Hematopoietic multipotent progenitor cell treated with erythropoietin and hydrocortisone succinate and interleukin-3 and kit ligand, for 15 days (in vitro differentiated cells): ENCODE measurements at places on chromosomes 3 and 15.

- DNase-seq: no peak
Observed at GRCh38 chr3:160027541-160028195, 39.0 kb downstream of the IL12A start.

GRCh38 chr3:75294124-75294523 lies 370.0 kb upstream of the FRG2C start:
- DNase-seq: peak; percentile 2

DNA sequence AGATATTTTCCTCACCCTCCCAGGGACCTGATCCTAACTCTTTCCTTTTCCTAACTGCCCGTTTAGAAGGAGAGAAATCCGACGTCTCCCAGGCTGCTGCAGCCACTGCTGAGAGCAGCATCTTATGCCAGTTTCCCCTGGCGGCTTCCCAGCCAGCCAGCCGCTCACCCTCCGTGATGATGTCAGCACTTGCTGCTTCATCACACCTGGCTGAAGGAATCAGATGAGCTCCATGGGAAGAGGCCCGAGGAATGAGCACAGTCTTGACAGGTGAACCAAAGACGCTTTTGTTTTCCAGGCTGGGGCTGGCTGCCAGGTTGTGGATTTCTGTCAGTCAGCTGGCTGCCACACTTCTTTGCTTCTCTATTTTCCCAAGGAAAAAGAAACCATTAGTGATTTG lies 445.1 kb upstream of the RBMS3 start:
- no peak for DNase-seq

- DNase-seq: no peak
Observed at GRCh38 chr3:122099255-122099654, 44.1 kb downstream of the CD86 start.

DNA sequence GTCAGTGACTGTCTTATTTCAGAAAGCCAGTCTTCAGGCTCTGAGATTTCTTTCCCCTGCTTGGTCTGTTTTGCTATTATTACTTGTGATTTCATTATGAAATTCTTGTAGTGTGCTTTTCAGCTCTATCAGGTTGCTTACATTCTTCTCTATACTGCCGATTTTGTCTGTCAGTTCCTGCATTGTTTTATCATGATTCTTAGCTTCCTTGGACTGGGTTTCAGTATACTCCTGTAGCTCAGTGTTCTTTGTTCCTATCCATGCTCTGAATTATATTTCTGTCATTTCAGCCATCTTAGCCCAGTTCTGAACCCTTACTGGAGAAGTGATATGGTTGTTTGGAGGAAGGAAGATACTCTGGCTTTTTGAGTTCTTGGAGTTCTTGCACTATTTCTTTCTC lies 40.5 kb downstream of the CEP63 start:
- no peak for DNase-seq

- no peak for DNase-seq
Observed at GRCh38 chr15:36595611-36596010, 16.2 kb downstream of the CDIN1 start.

DNA sequence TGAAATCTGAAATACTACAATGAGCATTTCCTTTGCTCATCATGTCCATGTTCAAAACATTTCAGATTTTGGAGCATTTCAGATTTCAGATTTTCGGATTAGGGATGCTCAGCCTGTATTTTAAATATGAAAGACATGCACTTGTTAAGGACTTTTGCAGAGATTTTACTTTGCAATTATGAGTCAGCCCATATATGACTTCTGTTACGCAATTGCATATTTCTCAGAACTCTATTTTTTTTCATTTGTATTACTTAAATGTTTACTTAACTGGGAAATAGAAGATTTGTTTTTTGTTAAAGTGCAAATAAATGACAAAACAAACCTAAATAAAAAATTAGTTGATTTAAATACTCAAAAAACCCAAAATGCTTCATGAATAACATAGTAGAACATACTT lies 376.2 kb downstream of the ZBTB20 start:
- DNase-seq: no peak

- no peak for DNase-seq
Observed at GRCh38 chr3:78565712-78566111, 1202.1 kb downstream of the ROBO1 start.

DNA sequence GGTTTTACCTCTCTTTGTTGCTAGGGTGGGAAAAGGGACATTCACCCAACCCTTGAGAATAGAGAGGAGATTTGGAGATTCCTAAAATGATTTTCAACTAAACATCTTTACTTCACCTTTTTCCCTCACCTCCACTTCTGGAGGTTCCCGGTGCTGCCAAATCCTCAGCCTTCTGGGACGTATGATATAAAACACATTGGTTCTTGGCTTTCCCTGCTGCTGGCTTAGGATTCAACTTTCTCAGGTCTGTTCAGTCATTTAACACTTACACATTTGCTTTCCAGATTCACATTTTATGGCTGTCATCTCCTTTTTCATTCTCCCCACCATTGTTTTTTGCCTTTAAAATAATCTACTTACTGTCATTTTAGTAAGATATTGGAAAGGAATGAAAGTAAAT lies 106.6 kb downstream of the PIK3R4 start:
- no peak for DNase-seq

DNA sequence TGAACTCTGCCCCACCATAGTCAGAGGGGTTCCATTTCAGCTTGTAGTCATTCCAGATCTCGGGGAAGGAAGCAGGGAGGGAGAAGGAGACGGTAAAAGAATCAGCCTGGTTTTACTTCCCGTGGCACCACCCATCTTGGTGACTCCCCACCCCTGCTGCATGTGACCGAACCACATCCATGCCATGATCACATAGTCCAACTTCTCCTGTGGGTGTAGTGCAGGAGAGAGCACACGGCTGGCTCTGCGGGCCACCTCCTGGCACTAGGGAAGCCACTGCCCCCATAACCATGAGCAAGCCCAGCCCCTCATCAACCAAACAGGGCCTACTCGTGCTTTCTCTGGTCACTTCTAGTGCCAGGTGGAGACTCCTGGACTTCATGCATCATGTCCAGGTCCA lies 3.7 kb downstream of the CHRNA3 start:
- DNase-seq: no peak

GRCh38 chr15:61393524-61393923 lies 164.4 kb upstream of the RORA start:
- no peak for DNase-seq

DNA sequence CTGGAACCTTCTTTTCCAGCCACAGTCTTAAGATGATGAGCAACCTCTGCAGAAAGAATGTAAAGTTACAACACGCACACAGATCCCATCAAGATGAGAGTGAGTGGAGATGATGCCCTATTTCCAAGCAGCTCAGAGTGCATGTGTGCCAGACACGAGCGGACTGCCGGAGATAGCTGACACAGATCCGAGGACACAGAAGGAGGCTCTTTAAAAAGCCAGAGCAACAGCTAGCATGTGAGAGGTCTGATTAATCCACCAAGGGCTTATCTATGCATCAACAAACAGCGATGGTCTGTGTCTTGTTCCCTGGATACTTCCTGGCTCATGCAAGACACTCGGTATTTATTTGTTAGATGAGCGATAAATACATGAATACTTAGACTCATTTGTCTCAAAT lies 128.6 kb upstream of the DLG1 start:
- DNase-seq: no peak

DNA sequence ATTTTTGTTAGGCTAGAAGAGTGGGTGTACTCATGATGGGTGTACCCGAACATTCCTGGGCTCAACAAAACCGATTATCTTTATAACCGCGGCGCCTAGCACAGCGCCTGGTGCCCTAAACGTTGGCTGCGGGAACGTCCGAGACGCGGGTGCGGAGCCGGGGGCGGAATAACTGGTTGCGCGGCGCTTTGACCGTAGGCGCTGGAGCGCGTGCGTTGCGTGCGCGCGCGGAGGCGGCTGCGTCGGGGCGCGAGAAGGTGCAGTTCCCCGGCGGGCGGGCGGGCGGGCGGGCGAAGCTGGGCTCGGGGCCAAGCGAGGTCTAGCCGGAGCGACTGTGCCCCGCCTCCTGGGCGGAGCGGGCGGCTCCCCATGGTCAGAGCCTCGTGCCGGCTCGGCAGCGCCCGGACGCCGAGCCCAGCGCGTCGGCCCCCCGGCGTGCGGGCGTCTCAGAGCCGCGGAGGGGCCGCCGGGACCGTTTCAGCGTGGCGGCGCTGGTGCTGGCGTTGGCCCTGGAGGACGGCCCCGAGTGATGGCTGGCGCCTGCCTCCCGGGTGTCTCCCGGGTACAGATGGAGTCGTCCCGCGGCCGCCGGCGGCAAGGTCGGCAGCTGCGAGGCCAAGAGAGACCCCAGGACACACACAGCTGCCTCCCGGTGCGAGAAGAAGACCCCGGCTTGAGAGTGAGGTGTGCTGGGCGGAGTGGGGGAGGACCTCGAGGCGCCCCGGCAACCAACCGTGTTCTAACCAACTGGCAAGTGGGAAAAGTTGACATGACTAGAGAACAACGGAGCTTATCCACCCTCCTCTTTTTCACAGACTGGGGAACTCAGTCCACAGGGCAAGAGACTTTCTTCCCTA lies at the start of gene PLAAT1:
TSS of gene PLAAT1 (plus strand) at position 373 of the 857 bp plus-strand sequence. CDS start 14,429 bp downstream, outside the sequence.
- DNase-seq: peak; percentile 35

- no peak for DNase-seq
Observed at GRCh38 chr3:66493458-66494099, 7.2 kb downstream of the LRIG1 start.

GRCh38 chr3:69767571-69767970 lies 28.3 kb downstream of the MITF start:
- no peak for DNase-seq

DNA sequence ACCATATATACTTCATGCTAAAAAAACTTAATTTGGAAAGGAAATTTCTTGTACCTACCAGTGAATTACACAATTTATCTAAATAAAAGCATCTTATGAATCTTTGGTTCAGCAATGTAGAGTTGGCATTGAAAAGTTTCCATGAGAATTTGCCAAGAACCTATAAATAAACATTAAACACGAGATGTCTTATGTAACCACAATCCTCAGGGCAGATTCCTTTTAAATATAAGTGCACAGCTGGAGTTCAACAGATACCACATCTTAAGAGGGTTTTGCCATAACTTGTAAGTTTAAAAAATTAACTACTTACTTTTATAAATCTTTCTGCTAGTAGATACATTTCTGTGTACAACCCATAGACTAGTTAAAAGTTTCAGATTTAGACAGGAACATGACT lies 499.3 kb upstream of the ARRDC4 start:
- no peak for DNase-seq

DNA sequence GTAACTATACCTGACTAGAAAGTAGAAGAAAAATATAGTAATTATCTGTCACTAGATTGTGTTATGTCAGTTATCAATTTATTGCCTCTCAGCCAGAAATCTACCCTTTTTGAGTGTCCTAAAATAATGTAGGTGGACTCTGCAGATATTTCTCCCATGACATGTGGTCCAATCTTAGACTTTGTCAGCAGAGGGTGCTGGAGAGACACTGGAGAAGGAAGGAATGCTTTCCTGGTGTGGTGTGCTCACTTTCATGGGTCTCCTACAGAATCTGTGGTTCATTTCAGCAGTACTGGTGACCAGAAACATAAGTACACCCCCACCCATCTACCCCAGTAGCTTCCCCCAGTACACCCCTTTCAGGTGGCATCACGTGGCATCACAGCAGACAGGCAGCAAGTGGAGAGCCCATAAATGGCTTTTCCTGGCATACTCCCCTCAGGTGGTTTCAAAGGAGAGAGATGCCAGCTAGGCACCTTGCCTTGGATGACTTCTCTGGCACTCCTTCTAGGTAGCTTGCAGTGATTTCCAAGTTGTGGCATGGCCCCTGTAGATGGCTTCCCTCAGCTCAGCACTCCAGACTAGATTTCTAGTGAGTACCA lies 114.7 kb downstream of the GADL1 start:
- no peak for DNase-seq

DNA sequence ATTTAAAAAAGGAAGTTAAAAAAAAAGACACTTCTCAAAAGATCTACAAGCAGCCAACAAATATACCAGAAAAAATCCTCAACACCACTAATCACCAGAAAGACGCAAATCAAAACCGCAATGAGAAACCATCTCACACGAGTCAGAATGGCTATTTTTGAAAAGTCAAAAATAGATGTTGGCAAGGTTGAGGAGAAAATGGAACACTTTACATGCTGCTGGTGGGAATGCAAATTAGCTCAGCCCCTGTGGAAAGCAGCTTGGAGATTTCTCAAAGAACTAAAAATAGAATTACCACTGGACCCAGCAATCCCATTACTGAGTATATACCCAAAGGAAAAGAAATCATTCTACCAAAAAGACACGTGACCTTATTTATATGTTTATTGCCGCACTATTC lies 574.7 kb upstream of the ADAMTS9 start:
- no peak for DNase-seq

DNA sequence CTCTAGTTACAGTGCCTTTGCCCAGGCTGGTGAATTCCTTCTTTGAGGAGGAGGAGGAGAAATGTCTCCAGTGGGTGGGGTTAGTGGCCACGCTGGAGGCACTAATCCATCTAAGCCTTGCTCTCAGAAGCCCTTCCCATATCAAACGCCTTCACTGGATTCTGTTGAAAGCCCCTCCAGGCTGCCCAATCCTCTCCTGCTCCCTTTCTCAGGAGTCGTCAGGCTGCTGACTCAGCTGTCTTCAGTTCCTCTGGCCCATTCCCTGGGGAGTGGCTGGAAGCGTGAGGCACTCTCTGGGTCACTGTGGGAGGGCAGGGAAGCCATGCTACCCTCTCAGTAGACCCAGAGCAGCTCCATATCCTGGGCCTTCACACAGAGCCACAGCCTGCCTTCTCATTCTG lies 2.7 kb downstream of the AP2M1 start:
- DNase-seq: no peak

- DNase-seq: no peak
Observed at GRCh38 chr3:78434801-78435200, 1333.0 kb downstream of the ROBO1 start.

DNA sequence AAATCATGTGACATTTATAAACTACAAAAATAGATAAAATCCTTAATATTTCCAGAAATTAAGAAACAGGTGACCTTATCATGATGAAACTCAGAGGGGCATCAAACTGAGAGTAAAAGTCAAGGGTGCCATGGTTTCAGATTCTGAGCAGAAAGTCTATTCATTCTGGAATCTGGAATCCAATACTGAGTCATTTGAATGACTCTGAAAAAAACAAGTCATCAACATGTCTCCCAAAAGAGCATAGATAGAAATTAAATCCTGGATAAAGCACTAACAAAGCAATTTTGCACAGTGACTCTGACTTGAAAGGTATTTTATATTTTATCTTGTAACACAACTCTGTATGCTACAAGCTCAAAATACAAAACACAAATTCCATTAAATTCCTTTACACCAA lies 23.4 kb downstream of the STAC start:
- no peak for DNase-seq

- no peak for DNase-seq
Observed at GRCh38 chr3:167798443-167798842, 62.9 kb downstream of the SERPINI1 start.

DNA sequence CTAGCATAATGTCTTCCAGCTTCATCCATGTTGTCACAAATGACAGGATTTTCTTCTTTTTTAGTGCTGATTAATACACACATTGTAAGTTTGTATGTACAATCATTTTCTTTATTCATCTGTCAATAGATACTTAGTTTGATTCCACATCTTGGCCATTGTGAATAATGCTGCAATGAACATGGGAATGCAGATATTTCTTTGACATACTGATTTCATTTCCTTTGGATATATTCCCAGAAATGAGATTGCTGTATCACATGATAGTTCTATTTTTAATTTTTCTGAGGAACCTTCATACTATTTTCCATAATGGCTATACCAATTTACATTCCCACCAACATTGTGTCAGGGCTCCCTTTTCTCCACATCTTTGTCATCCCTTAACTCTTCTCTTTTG lies 117.9 kb downstream of the MEIS2 start:
- DNase-seq: no peak

- no peak for DNase-seq
Observed at GRCh38 chr3:55720614-55721013, 233.5 kb upstream of the WNT5A start.

GRCh38 chr3:139811331-139811730 lies 123.7 kb upstream of the CLSTN2 start:
- DNase-seq: no peak
